ENCODE measurements at places on chromosomes 3 and 15.

- peak; percentile 58 for DNase-seq
Measured at GRCh38 chr3:105747060-105747541, 121.7 kb downstream of the CBLB start.

DNA sequence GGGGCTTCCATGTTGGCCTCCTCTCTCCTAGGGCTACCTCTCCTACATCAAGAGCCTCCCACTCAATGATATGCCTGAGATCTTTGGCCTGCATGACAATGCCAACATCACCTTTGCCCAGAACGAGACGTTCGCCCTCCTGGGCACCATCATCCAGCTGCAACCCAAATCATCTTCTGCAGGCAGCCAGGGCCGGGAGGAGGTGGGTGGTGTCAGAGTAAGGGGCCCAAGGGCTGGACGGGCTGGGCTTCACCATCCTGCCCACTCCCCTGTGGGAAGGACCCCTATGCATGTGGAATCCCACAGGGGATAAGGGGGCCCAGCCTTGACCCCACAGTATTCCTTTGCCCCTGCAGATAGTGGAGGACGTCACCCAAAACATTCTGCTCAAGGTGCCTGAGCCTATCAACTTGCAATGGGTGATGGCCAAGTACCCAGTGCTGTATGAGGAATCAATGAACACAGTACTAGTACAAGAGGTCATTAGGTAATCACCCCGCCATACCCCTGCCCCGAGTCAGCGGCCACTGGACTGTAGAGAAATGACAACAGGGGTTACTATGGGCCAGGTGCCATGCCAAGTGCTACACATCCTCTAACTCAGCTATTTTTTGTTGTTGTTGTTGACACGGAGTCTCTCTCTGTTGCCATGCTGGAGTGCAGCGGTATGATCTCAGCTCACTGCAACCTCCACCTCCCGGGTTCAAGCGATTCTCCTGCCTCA is 47.1 kb downstream of the SEMA3G start:
- no peak for DNase-seq

- no peak for DNase-seq
Measured at GRCh38 chr15:76431971-76432370, 95.4 kb downstream of the ISL2 start.

DNA sequence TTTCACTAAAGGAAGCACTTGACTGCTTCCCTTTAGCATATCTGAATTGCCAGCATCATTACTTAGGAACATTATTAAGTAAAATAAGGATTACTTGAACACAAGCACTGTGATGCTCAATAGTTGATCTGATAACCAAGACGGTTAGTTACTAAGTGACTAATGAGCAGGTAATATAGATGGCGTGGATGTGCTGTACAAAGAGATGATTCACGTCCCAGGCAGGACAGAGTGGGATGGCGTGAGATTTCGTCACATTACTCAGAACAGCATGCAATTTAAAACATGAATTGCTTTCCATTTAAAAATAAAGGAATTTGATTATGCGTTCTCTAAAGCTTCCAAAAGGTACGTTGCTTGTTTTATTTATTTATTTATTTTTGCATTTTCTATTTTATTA is 240.0 kb upstream of the ARHGEF26 start:
- no peak for DNase-seq

- DNase-seq = no peak
Measured at GRCh38 chr3:84236261-84236660, 722.5 kb upstream of the CADM2 start.

GRCh38 chr15:64678126-64678819 is 97.1 kb downstream of the RBPMS2 start:
- no peak for DNase-seq

DNA sequence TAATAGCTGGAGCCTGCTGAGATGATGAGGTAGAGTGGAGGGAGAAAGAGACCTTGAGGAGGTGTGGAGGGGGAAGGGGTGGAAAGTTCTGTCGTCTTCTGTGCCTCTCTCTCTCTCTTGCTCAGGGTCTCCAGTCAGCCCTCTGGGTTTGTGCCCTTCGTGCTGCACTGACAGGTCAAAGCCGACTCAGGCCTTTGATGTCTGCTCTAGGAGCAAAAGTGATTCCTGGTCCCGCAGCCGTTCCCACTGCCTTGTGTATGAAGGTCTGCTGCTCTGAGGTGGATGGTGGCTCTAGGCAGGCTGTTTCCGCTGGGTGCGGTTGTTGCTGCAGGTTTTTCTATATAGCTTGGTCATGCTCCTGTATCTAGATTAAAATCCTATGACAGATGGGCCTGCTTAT is 89.4 kb downstream of the IGF1R start:
- no peak for DNase-seq

DNA sequence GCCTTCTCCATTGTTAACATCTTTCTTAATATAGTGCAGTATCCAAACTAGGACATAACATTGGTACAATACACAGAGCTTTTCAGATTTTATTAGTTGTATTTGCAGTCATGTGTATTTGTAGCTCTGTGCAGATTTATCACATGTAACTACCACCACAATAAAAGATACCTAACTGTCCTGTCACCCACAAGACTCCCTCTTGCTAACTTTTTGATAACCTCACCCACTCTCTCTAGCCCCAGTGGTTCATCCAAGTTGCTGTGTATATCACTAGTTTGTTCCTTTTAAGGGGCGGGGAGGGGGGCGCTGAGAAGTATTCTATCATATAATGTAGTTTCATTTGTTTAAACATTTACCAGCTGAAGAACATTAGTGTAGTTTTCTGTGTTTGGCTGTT is 46.1 kb downstream of the PIAS1 start:
- no peak for DNase-seq

GRCh38 chr15:82663186-82663600 is 16.0 kb upstream of the CPEB1 start:
- peak; percentile 66 for DNase-seq

DNA sequence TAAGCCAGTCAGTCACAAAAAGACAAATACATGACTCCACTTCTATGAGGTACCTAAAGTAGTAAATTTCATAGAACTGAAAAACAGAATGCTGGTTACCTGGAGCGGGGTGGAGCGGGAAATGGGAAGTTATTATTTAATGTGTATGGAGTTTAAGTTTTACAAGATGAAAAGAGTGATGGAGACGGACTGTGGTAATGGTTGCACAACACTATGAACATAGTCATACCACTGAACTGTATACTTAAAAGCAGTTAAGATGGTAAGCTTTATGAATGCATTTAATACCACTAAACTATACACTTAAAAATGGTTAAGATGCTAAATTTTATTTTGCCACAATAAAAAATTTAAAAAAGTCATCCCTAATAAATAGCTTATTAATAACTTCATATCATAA is 23.2 kb downstream of the SFMBT1 start:
- no peak for DNase-seq

DNA sequence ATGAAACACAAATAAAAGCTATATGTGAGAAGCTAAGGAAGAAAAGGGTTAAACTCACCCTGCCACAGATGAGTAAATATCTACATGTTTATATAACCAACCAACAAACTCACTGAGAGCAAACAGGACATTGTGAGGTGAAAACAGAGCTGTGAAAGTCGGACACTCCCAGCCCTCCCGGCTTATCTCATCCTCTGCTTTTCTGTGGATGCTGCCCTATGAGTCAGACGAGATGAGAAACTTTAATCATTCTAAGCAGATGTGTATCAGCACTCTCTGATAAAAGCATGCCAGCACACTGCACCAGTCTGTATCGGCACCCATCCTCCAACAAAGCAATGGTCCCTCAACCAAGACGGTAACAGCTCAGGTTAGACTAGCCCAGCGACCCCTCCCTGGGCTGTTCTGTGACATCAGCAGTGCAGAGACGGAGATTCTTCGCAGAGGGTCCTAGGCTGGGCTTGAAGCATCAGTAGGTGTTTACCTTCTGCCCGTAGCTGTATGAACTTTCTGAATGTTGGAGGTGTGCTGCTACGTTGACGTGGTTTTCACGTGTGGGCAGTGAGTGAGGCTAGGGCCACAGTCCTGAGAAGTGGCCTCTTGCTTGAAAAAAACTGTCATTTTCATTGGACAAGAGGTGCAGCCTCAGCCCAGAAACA is 119.8 kb upstream of the ALDH1A3 start:
- DNase-seq = no peak

- DNase-seq = no peak
Measured at GRCh38 chr3:127385540-127385870, 97.7 kb upstream of the PRR20G start.

DNA sequence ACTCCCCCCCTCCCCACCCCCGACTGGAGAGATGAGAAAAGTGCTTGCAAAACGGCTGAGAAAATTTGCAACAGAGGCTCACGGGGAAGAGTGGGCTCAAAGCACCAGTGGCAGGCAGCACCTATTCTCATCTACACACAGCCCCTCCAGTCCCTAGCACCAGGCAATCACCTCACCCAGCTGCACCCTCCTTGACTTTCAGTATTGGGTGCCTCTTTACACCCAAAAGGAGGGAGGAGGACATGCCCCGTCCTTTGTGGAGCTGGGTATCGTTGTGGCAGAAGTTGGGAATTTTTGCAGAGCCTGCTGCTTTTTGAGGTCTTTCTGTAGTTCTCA is 182.8 kb upstream of the TOPAZ1 start:
- DNase-seq = no peak

DNA sequence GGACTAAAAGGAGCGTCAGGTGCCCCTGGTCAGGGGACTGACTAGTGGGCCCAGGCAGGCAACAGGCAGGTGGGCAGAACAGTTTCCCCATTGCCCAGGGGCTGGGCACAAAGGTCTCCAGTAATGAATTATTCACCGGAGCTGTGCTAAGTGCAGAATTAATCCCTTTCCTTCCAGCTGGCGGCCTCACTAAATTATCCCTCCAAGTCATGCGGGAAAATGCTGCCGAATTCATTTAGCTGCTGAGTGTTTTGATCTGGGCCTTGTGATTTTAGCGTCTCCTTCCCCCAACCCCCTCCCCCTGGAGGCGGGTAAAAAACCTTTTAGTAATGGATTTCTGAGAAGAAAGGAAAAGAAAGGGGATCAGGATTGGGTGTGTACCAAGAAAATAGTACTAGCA is 47.2 kb downstream of the CCDC33 start:
- peak; percentile 61 for DNase-seq

GRCh38 chr15:38864122-38864521 is 299.5 kb upstream of the RASGRP1 start:
- no peak for DNase-seq

- DNase-seq = peak; percentile 65
Measured at GRCh38 chr3:58994746-58995330, 55.0 kb downstream of the CFAP20DC start.

DNA sequence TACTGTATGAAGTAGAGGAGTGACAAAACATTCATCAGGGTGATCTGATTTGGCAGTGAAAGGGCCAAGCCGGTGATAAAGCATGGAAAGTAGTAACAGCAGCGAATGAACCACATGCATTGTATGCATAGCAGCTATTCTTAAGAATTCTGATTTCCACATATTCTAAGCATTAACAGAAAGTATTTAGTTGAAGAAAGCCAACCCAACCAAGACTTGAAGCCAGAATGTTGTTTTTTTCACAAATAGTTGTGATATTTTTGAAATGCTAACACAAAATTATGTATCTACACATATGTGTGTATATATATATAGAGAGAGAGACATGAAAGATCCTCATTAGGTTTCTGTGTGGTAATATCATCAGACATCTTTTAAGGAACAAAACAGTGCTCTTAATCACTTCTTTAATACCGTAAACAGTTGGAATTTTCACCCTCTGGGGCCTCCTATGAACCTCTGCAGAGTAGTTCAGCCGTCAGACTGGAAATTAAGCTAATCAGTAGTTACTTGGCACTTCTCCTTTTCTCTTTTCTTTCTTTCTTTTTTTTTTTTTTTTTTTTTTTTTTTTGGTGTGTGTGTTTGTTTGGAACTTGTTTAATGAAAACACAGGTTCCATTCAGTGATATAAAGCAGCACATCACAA is 139.6 kb downstream of the CMSS1 start:
- DNase-seq = no peak

DNA sequence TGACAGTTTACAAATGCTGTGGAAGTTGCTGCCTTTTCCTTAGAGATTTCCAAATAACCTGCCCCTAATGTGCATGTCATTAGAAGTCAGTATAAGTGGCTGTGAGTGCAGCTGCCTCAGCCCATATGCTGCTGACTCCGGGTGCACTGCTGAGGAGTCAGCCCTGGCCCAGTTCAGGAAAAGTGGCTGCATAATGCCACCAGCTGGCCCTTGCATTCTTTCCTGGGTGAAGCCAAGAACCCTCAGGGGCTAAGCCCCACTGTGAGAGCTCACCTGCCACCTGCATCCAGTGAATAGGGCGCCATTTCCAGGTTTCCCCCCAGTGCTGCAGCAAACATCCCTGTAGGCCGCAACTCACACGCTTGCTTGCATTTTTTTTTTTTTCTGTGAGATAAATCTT is 139.9 kb downstream of the TJP1 start:
- no peak for DNase-seq

GRCh38 chr3:108474581-108474980 is 35.8 kb downstream of the MYH15 start:
- no peak for DNase-seq

DNA sequence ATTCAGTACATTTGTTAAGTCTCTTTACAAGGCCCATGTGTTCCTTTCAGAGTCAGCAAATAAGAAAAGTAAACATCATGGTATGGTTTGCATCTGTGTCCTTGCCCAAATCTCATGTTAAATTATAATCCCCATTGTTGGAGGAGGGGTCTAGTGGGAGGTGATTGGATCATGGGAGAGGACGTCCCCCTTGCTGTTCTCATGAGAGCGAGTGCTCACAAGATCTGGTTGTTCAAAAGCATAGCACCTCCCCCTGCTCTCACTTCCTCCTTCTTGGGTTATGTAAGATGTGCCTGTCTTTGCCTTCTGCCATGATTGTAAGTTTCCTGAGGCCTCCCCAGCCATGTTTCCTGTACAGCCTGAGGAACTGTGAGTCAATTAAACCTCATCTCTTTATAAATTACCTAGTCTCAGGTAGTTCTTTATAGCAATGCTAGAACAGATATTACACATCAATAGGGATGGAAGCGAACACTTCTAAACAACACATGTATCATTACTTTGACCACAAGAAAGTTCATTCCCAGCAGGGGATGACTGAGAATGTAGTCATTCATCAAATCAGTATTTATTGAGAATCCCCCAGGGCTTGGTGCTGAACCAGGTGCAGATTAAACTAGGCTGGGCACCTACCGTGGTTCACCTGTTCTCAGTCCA is 4.1 kb downstream of the EFCAB12 start:
- DNase-seq = no peak

- DNase-seq = peak; percentile 60
Measured at GRCh38 chr3:126259411-126260391, 79.3 kb upstream of the ALDH1L1 start.

DNA sequence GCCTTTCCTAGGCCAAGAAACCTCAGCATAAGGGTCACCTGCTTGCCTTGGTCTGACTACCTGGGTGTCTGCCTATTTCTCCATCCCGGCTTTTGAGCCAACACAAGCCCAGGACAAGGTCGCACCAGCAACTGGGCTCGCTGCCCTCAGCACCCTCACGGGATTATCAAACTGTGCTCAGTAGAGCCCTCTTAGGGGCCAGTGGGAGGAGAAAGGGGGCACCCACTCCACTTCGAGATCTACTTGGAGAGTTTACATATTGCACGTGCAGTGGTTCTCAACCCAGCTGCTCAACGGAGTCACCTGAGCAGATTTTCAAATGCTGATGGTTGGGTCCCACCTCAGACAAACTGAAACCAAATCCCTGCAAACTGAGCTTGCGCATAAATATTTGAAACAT is 31.1 kb downstream of the TSPAN3 start:
- DNase-seq = no peak
